Hindlimb muscle (tissue), 1 donor: ENCODE measurements at places on chromosomes 2 and 18.
A peak's percentile ranks its signal among the peaks of the same experiment; 100 is the strongest.

GRCh38 chr18:5604778-5605177 is 61.0 kb upstream of the EPB41L3 start:
- DNase-seq = no peak

DNA sequence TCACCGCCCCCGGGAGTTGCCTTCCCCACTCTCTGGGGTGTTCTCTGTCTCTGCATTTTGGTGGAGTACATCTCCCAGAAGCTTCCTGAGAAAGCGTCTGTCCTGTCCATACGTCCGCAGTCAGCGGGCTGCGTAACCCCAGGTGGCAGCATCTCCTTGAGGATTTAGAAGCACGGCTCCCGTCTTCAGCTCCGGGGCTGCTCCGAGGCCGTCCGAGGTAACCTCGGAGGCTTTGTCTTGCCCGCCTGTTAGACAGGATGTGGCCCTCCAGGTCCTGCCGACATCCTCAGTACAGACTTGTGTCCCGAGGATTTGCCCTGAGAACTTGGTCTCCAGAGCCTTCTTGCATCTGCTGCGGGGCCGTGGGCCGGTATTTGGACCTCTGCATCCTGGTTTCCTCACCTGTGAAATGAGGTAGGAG is 58.4 kb downstream of the CTDP1 start:
- DNase-seq = no peak

DNA sequence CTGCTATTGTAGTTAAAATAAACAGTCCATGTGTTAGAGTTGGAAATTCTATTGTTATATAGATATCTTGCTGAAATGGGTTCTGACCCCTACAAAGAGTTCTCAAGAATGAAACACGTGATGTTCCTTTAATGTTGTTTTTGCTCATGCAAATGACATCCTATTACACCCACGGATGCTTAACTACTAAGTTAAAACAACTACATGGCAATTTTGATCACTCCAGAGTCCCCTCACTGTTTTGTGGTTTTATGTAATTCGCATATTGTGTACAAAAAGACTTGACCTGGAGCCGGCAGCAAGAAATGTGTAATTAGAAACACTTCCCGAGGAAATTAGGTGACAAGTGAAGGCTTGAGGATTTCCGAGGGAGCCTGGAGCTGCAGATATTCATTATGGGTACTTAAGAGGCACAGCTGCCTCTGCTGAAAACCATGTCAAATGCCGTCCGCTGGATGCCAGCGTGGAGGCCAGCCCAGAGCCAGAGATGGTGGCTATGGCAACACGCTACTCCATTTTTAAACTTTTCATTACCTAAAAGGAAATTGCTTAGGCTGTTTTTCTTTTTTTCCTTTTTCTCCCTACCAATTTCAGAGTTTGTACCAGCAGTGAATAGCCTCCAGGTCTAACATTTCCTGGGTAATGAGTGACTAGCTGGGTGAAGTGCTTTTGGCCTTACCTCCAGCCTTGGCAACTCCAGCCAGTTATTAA is 21.0 kb upstream of the CABLES1 start:
- DNase-seq = no peak

- DNase-seq = peak; percentile 4
Observed at GRCh38 chr2:108029496-108029895, 43.2 kb downstream of the SLC5A7 start.

DNA sequence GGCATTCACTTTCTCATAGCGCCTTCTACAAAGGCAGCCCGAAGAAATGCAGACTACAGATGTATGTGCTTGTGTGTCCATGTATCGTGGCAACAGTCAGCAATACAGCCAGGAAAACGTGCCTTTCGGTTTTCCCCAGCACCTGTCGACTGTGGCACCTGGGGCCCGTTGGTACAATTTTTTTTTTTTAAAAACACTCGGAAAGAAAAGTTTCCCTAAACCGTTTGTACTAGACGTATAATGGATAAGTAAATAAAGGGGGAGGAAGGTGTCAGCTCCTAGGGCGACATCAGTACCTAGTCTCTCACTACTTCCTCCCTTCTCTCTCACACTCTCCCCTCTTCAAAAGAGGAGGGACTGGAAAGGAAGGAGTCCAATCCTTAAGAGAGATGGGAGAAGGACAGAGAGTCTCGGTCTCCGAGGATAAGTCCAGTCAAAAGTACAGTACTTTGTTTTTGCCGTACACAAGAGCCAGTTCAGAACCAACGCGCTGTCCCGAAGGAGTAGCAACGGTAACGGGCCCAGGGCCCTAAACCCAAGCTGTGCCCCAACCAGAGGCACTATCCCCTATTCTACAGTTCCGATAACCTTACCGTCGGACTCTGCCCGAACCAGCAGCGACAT is 759 bp downstream of the PPP4R3B start:
- DNase-seq = peak; percentile 58

- DNase-seq = no peak
Observed at GRCh38 chr18:24799720-24800119, 339.3 kb downstream of the HRH4 start.

GRCh38 chr2:73050121-73050545 is 21.4 kb downstream of the SFXN5 start:
- DNase-seq = no peak

- no peak for DNase-seq
Observed at GRCh38 chr2:164808776-164809175, 32.8 kb downstream of the COBLL1 start.

- DNase-seq = peak; percentile 52
Observed at GRCh38 chr2:25617948-25618646, 55.3 kb downstream of the DTNB start.

DNA sequence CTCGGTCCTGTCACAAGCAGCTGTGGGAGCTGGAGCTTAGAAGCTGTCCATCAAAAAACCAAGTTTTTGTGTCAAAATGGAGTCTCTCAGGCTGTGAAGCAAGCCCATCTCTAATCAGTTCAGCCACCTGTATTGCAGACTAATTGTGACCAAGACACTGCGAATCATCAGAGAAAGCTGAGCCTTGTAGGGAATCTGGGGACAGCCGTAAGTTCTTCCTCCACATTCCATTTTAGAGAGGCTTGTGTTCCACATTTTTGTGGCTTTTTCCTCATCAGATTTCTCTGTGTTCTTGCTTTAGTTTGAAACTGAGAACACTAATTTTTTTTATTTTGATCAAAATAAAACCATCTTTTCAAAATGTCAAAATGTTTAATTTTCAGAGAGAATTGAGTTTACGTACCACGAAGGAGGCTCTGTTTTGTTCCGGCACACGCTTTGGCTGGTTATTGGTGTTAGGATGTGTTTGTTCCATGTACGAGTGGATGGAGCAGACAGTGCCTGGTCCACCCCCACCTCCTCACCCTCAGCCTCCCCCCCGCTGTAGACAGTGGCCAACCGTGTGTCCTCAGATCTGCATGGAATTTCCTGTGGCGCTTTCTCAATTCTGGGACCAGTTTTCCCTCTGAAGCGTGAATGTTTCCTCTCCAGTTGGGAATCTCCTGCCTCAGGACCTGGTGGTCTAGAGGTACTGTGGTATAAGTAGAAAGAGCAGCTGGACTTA is 140.8 kb downstream of the AGAP1 start:
- DNase-seq = no peak

- no peak for DNase-seq
Observed at GRCh38 chr2:124523096-124523495, 498.0 kb downstream of the CNTNAP5 start.

- DNase-seq = no peak
Observed at GRCh38 chr2:109049022-109049421, 60.0 kb upstream of the EDAR start.

- no peak for DNase-seq
Observed at GRCh38 chr18:33600846-33601245, 22.8 kb downstream of the ASXL3 start.

DNA sequence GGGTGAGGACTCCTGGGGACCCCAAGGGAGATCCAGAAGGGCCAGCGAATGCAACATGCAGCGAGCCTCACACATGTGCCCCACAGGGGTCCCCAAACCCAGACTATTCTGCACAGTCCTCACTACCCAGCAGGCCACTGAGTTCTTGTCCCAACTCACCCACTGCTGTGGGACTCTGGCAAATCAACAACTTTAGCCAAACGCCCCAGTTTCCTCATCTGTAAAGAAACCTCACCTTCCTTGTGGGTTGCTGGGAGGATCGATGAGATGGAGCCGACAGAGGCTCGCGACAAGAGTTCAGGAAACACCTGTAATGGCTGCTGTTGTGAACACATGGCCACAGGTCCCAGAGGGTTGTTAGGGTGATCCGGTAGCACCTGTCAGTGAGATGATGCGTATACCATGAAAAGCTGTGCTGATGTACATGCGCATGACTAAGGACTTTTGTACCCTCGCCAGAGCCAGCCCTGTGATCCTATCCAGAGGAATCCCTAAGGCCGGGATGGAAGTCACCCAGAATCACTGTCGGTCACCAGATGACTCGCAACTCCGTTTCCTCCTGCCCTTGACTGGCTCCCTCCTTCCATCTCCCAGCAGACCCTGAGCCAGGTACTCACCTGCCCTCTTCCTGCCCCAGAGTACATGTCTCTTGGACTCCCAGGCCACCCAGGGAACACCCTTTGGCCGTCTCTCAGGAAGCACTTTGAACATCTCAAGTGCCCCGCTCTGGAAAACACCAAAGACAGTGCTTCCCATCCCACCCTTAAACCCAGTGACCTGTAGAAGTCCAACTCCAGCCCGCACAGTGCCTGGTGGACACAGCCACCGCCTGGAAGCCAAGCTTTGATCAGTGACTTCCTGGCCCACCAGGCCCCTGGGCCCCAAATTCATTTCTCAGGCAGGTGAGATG is 103.3 kb upstream of the ID2 start:
- no peak for DNase-seq

DNA sequence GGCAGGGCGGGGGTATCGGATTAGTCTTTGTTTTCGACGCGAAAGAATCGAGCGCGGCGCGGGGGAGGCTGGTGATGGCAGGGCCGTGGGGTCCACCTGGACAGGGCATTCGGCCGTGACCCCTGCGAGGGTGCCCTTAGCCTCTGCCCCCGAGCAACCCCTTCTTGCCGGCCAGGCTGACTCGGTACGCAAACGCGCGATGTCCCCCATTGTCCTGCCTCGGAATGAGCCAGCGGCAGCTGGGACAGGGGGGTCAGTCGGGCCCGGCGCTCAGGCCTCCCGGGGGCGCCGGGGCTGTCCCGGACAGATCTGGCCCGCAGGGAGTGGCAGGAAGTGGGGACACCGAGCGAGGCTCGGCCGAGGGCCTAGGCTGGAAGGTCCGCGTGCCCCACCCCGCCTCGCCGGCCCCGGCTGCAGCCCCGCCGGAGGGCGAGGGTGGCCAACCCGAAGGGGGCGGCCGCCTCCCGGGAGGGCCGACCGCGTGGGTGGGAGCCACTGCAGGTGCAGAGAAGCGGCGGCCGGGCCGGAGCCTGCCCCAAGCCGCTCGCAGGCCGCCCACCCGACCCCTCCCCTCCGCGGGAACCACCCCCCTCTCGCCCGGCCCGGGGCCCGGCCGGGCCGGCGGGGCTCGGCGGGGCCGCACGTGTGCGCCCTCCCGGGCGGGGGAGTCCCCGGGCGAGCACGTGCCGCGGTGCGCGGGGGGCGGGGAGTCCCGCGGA is at the start of gene TET3:
Gene TET3, plus strand, starts transcription at position 708 of the 719 bp plus-strand sequence. CDS start 1,494 bp downstream, outside the sequence.
- no peak for DNase-seq

- peak; percentile 85 for DNase-seq
Observed at GRCh38 chr2:72148837-72149555, 1.3 kb upstream of the CYP26B1 start.

- no peak for DNase-seq
Observed at GRCh38 chr2:174692256-174692919, 71.9 kb downstream of the CHRNA1 start.

DNA sequence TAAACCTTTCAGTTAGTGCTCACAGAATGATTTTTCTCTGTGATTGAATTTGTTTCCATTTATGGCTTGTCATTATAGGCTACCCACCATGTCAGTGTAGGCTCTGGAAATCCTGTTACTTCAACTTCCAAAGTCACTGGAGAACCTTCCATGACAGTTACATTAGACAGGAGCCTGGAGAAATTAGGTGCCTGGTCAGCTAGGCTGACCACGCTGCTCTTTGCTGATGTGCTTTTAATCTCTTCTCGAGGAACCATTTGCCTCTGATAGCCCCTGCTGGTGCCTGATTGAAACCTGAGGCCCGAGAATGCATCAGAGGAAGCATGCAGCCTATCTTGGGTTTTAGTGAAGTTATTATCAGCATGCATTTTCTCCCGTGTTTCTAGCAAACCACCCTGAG is 29.6 kb upstream of the TTN start:
- DNase-seq = no peak

- no peak for DNase-seq
Observed at GRCh38 chr2:13745330-13745729, 887.2 kb upstream of the LRATD1 start.

- DNase-seq = no peak
Observed at GRCh38 chr2:192029089-192029488, 165.6 kb downstream of the TMEFF2 start.

DNA sequence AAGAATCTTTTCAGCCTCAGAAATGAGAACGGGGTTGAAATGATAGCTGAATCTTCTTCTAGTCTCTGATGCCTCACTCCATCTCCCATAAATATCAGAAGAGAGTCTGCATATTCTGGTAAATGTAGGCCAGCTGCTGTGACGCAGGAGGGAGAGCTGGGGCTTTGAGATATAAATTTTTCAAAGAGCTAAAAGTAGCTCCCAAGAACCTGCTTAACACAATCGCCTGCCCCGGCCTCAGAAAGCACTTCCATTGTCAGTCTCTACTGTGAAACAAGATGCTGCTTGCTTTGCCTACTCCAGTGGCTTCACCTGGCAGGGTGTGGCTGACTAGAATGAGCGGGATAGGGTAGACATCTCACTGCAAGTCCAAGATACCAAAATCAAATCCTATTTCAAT is 105.0 kb upstream of the CCDC150 start:
- no peak for DNase-seq

- no peak for DNase-seq
Observed at GRCh38 chr2:151087377-151087776, 174.3 kb downstream of the RBM43 start.

DNA sequence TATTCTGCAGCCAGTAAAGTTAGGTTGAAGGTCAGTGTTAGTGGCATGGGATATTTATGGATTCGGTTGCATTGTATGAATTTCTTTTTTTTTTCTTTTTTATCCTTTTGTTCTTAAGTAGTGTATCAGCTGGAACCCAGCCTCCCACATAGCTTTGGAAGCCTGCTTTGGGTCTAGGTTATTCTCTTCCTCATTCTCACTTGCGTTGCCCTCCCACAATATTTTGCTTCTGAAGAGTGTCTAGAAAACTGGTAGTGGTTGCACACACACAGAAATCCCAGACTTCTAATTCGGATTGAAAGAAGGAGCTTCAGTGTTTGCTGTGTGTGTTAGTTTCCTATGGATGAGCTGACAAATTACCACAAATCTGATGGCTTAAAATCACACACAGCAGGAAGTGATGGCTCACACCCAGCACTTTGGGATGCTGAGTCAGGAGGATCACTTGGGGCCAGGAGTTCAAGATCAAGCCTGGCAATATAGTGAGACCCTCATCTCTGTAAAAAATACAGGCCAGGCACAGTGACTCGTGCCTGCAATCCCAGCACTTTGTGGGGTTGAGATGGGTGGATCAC is 104.8 kb downstream of the ARL4C start:
- DNase-seq = no peak

- no peak for DNase-seq
Observed at GRCh38 chr2:201344663-201345366, 12.3 kb downstream of the FLACC1 start.

- no peak for DNase-seq
Observed at GRCh38 chr2:54336977-54337255, 80.9 kb upstream of the TSPYL6 start.

- DNase-seq = no peak
Observed at GRCh38 chr2:20643060-20643459, 7.8 kb downstream of the HS1BP3 start.

GRCh38 chr2:11535899-11536344 is 2.1 kb downstream of the GREB1 start:
- DNase-seq = no peak
